ENCODE measurements at places on chromosomes 2 and 18.

DNA sequence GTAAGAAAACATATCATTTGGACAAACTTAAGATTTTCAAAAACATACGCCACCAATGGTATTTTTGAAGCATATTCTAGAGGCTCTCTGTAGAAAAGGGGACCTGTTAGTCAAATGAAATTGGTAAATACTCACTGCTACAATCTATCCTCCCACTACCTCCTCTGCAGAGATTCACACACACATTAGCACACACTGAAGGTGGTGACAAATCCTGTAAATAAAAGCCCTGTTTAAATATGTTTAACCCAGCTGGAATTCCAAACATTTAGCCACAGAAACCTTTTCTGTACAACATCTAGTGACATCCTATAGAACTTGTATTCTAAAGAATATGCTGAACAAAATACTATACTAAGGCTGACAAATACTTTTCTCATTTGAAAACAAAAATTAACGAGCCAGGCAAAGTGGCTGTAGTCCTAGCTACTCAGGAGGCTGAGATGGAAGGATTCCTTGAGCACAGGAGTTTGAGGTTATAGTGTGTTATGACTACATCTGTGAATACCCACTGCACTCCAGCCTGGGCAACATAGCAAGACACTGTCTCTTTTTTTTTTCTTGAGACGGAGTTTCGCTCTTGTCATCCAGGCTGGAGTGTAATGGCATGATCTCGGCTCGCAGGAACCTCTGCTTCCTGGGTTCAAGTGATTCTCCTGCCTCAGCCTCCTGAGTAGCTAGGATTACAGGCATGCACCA, 25.9 kb downstream of the ALS2 start:
- DNase-seq: no peak

DNA sequence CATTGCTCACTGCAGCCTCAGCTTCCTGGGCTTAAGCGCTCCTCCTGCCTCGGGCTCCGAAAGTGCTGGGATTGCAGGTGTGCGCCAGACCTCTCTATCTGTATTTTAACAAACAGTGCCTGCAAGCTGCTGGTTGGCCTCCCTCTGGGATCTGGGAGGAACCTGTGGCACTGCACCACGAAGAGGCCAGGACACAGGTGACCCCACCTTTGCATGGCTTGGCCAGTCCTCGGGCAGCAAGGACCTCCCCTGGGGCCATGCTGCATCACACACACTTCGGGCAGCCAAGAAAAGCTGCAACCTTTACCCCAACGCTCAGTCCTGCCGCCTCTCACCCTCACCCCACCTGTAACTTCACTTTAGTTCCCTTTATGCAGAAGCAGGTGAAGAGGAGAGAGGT, 70.0 kb downstream of the PXDN start:
- no peak for DNase-seq

GRCh38 chr18:31093294-31093693, 8.9 kb downstream of the DSC2 start:
- no peak for DNase-seq

- DNase-seq: no peak
Observed at GRCh38 chr2:69291004-69291650, 95.9 kb downstream of the GFPT1 start.

DNA sequence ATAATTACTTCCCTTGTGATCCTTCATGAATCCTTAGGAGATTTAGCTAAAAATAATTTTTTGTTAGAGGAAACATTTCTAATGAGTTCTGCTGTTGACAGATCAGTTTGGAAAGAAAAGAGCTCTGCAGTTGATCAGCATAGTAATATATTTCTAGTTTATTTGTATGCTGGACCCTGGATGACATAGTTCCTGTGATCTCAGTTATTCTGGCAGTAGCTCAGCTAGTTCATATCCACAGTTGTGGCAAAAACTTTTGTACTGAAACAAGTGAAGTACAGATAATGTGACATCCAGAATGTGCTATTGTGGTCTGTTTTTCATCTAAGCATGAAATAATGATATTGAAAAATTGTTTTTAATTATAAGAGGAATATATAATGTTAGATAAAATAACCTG, 33.7 kb downstream of the ABI2 start:
- no peak for DNase-seq

- DNase-seq: peak; percentile 77
Observed at GRCh38 chr2:2331881-2332280, 806 bp upstream of the MYT1L start.

GRCh38 chr2:19292007-19292406, 66.4 kb downstream of the OSR1 start:
- DNase-seq: no peak

DNA sequence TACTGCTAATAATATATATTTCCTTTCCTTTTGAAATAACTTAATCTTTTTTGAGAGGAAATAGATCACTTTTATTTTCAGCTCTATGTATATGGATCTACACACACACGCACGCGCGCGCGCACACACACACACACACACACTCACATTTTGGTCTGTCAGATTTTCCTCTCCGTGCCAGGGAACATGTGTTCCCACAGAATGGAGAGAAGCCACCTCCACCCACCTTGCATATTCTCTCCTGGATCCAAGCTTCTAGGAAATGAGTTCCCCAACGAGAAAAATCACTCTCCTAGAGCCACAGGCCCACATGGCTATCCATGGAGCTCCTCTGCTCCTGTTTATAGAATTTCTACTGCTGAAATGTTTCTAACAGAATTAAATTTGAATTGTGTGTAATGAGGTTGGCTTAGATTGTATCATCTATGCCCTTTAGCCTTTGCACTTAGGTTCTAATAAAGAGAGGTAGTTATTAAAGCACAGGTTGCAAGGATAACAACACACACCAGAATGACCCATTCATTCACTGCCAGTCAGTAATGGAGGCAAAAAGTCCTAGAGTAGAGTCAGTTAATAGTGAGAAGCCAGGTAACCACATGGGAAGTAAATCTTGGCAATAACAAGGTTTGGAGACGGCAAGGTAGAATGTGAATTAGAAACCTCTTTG, 19.7 kb downstream of the IFIH1 start:
- DNase-seq: no peak

- DNase-seq: no peak
Observed at GRCh38 chr2:66984864-66985263, 412.3 kb upstream of the ETAA1 start.
